Hepatic stellate cell (primary cell): ENCODE measurements at places on chromosomes 7 and 10.

- peak; percentile 85 for DNase-seq
Observed at GRCh38 chr10:131885391-131886165, 15.2 kb upstream of the PPP2R2D start.

- DNase-seq: no peak
Observed at GRCh38 chr7:96823274-96823673, 113.6 kb upstream of the SEM1 start.

DNA sequence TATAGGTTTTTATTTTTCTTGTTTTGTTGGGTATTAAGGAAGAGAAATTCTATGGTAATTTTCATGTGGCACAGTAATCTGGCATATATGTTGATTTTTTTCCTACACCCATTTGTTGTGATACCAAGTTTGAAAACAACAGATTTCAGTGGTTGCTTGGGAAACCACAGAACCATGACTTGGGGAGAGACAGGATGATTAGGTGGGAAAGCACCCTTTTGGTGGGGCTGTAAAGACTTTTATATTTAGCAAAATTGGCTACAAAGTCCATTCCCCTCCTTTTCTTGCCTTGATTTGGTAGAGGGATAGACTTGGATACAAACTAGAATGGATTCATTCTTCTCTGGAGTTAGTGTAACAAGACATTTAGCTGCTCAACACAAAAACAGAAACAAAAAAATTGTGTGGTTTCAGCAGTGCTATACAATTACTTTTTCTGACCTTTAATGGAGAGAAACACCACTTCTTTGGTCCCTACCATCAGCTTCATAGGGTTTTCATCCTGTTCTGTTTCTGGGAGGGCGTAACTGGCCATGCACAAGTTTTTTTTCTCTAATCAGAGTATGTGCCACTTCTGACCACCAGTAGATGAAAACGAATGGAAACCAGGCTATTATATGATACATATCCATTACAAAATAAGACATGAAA, 52.7 kb downstream of the FIGNL1 start:
- DNase-seq: no peak

- DNase-seq: no peak
Observed at GRCh38 chr7:80089366-80089765, 45.3 kb upstream of the GNAI1 start.

DNA sequence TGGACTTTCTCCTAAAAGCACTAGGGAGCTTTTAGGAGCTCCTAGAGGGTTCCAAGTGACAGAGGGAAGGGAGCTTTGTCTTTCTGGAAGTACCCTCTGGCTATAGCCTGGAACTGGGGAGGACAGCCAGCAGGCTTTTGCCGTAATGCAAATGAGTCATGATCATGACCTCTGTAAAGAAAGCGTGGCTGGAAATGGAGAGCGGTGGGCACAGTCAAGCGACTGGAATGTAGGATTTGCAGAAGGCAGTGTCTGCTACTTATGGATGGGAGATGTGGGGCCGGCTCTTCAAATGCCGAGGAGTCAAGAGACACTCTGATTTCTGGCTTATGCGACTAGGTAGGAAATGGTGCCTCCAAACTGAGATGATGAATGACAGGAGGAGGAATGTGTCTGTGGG, 34.6 kb upstream of the PLPP4 start:
- DNase-seq: peak; percentile 76

DNA sequence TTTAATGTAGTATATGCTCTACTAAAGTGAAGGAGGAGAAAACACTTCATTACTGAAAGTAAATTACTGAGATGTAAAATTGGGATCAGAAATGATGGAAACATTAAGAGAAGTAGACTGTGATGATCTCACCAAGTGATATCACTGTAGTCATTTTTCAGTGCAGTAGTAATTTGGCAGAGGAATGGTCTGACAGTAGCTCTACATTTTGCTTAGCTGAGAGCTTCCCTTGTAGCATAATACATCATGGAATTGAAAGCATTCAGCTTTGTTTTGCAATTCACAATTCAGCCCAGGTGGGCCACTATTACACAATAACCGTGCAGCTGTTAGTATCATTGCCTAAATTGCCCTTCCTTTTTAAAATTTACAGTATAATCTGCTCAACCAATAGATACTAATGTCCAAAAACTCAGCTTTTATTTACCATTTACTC, 19.4 kb upstream of the CABCOCO1 start:
- DNase-seq: no peak

DNA sequence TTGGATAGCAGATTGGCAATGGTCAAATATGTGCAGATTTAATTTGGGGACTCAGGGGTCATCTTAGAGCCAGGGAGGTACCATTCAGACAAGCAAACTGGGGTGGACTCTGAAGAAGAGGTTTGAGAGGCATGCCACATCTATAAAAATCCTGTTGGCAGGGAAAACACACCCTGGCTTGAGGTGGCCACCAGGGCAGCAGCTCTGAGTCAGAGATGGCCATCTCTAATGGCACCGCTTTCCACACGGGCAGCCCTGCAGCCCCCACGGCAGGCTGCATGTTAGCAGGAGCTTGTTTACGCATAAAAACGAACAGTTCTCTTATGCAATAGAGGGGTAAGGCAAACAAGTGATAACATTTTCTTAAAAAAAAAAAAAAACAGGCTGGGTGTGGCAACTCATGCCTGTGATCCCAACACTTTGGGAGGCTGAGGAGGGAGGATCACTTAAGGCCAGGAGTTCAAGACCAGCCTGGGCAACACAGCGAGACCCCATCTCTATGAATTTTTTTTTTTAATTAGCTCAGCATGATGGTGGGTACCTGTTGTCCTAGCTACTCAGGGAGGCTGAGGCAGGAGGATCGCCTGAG, 14.9 kb downstream of the DLG5 start:
- DNase-seq: no peak

DNA sequence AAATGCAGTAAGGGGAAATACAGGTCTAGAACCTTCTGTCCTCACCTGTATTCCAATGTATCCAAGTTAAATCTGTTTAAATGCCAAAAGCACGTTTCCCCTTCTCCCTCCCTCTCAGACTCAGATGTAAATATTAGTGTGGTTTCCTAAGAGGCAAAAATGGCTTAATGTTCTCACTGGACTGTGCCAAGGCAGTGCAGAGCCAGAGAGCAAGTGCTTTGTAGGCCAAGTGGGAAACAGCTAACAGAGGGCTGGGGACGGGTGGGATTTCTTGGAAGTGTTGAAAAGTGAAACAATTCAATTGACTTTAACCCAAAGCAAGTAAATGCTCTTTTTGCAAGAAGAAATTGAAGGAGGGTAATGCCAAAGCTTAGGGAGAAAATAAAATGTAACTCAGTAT, 103.1 kb downstream of the GSAP start:
- DNase-seq: no peak

- DNase-seq: peak; percentile 42
Observed at GRCh38 chr10:77949167-77949566, 22.6 kb upstream of the DLG5 start.

DNA sequence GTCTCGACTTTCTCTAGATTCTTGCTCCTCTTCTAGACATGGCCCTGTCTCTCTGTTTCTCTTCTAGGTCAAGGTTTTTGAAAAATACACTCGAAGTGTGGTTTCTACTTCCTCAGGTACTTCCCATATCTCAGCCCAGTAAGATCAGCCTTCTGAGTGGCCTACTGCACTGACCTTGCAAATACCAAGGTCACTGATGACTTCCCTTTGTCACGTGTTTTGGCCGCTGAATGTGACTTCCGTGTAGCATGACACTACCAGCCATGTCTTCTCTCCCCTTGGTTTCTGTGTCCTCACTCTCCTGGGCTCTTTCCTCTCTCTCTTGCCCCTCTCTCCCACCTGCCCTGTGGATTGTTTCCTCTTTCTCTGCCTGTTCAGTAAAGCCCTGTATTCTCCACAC, 7.9 kb upstream of the WIPF3 start:
- no peak for DNase-seq

GRCh38 chr7:48053736-48054135, 18.4 kb downstream of the C7orf57 start:
- DNase-seq: no peak

GRCh38 chr10:24238519-24239247, 29.7 kb downstream of the KIAA1217 start:
- DNase-seq: no peak

DNA sequence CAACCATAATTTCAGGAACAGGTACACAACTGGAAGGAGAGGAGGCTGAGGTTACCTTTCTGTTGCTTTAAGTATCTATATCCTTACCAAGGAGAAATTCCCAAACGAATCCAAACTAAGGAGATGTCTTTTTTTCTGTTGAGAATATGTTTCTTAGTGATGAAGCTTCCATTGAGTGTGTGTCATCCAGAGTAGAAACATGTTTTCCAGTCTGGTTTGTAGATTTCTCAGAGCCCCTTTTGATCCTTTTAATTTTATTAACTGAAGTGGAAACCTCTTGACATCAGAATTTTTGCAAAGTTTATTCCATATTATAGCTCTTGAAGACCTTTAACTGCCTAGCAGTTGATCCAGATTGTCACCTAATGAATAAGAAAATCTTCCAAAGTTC, 207.1 kb upstream of the FERD3L start:
- DNase-seq: no peak

- no peak for DNase-seq
Observed at GRCh38 chr10:84088626-84089025, 50.7 kb upstream of the GHITM start.

GRCh38 chr7:110065121-110065520, 1025.8 kb upstream of the LRRN3 start:
- no peak for DNase-seq

GRCh38 chr7:9876053-9876452, 1097.6 kb upstream of the PHF14 start:
- DNase-seq: no peak

- no peak for DNase-seq
Observed at GRCh38 chr7:159038066-159038465, 106.6 kb downstream of the VIPR2 start.

DNA sequence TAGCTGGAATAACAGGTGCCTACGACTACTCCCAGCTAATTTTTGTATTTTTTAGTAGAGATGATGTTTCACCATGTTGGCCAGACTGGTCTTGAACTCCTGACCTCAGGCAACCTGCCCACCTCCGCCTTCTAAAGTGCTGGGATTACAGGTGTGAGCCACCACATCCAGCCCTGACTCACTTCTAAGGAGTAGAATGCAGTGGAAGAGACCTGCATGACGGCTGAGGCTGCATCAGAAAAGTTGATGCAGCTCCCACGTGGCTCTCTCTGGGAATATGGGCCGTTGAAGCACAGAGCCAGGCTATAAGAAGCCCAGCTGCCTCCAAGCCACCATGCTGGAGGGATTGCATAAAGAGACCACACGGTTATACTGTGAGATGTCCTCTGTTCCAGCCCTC, 21.6 kb upstream of the ASL start:
- no peak for DNase-seq

- DNase-seq: no peak
Observed at GRCh38 chr10:73097305-73097670, 622 bp upstream of the P4HA1 start.

DNA sequence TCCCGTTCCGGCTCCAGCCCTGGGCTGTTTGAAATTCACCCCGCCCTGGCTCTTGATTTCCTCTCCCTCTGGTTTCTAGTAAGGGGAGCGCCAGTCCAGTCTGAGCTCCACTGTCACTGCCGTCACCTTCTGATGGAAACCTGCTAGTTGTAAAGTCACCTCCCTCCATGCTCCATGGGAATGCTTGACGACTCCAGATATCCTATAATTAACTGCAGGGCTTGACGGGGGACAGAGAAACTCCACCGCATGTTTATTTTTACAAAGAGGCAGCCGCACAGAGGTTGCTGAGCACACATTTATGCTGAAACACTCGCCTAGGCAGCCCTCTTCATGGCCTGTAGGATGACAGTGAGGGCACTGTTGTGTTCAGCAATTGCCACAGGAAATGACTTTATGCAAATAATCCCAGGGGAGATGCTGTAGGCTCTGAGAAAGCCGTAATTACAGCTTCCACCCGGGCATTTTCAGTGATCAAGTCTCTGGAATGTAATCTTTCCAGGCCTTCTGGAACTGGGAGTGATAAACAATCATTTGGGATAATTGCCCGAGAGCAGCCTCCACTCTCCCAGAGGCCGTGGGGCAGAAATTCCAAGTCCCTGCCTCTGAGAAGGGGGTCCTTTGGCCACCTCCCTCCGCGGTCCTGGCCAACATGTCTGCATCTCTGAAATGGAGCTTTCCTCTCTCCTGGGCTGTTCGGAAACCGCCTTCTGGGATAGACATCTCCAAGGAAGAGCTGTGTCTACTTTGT, 300.5 kb downstream of the KLF6 start:
- peak; percentile 70 for DNase-seq
